HFFc6 (cell line): ENCODE measurements at places on chromosomes 2 and 18.
A peak's percentile ranks its signal among the peaks of the same experiment; 100 is the strongest.

GRCh38 chr2:179771791-179772190 lies 89.6 kb downstream of the ZNF385B start:
- no peak for DNase-seq

- no peak for DNase-seq
Observed at GRCh38 chr2:52139241-52139640, 1107.3 kb upstream of the NRXN1 start.

- no peak for DNase-seq
Observed at GRCh38 chr2:202750763-202751427, 116.1 kb downstream of the FAM117B start.

GRCh38 chr18:13579874-13580273 lies 146.5 kb downstream of the FAM210A start:
- no peak for DNase-seq

- DNase-seq = no peak
Observed at GRCh38 chr2:174664084-174664759, 66.6 kb upstream of the WIPF1 start.

DNA sequence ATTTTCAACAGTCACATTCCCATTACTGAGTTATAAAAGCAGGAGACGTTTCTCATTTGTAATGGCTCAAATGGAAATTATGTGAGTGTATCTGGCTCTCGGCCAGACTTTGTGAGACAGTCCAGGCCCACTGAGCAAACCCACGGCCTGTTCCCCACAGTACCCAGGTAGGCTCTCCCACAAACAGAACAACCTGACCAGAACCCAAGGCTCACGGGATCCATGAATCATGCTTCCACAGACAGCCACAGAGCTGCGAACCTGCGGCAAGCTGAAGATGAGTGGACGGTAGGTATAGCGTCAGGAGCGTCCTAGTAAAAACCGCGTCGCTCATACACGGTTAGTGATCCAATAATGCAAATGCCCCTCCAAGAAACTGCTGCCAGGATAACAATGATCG lies 34.2 kb downstream of the NDUFA10 start:
- DNase-seq = no peak

- DNase-seq = peak; percentile 93
Observed at GRCh38 chr2:235170536-235171521, 219.0 kb downstream of the SH3BP4 start.

DNA sequence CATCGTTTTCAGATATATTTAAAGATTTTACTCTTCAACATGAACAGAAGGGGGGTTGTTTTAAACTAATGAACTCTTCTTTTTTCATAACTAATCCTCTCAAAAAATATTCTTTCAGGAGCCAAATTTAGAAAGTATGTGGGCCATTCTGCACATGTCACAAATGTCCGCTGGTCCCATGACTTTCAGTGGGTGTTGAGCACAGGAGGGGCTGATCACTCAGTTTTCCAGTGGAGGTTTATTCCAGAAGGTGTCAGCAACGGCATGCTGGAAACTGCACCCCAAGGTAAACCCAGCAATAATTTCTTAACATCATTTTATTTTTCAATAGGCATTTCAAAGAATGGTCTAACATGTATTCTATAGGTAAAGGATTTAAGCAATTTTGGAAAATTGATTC lies 136.0 kb downstream of the EML6 start:
- no peak for DNase-seq

GRCh38 chr2:43387092-43388062 lies 161.0 kb upstream of the ZFP36L2 start:
- peak; percentile 32 for DNase-seq

GRCh38 chr2:201255408-201256033 lies 4.8 kb upstream of the CASP8 start:
- DNase-seq = no peak

DNA sequence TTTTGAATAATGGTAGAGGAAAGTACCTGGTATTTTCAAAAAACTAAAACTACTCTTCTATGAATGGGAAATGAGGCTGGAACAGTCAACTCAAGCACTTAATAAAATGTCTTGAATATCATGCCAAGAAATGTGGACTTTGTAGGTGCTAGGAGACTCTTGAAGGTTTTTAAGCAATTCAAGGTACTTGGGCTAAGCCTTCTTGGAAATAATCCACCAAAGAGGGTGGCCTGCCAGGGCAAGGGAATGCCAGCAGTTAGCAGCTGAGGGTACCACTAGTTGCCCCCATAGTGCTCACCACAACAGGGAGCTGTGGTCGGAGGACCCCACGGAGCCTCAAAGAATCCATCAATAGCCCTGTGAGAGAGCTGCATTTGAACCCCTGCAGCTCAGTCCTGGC lies 14.6 kb upstream of the ACYP2 start:
- DNase-seq = no peak

DNA sequence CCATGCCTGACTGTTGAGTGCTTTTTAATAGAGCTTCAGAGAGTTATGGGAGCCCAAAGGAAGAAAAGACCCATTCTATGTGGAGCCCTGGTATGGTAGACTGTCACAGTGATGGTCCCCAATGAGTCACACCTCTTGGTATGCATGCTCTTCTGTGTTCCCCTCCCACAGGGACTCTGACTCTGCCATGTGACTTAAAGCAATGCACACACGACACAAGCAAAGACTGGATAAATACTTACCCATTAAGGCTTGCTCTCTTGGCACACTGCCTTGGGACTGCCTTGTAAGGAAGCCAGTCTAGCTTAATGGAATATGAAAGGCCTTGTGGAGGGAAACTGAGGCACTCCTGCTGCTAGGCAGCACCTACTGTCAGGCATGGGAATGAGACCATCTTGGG lies 16.7 kb upstream of the DTNB start:
- DNase-seq = peak; percentile 37

DNA sequence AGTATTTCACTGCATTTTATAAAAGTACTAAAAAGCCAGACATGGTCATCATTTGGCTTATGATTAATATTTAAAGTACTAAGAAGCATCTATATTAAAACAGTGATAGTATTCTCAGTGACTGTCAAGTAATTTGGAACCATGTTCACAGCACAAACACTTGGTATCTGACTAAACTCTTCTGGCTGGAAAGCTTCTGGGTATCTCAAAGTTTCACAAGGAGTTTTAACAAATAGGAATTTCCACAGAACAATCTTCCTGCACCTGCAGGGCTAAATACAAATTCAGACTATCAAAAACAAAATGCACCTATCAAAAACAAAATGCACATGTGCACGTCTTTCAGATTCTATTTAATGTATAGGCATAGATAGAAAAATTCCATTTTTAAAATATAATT lies 158.8 kb downstream of the L3MBTL4 start:
- no peak for DNase-seq

GRCh38 chr2:160878618-160879017 lies 281.6 kb upstream of the TANK start:
- DNase-seq = no peak

DNA sequence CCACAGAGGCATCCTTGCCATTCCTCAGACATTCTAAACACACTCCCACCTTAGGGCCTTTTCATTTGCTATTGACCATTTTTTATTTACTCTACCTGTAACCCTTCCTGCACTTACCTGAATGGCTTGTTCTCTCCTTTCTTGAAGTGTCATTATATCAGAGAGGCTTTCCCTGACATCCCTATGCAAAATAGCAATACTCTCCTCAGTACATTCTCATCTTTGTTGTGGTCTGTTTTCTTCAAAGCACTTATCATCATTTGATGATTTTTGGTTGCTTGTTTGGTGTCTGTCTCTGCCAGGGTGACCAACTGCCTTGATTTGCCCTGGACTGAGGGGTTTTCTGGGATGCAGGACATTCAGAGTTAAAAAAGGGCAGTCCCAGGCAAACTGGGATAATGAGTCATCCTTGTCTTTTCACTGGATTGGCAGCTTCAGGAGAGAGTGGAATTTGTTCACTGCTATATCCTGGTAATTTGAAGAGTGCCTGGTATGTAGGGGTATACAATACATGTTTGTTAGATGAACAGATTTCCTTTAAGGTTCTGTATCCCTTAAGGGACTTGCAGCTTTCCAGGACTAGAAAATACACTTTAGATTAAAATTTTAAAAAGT lies 102.4 kb downstream of the BABAM2 start:
- DNase-seq = peak; percentile 38

DNA sequence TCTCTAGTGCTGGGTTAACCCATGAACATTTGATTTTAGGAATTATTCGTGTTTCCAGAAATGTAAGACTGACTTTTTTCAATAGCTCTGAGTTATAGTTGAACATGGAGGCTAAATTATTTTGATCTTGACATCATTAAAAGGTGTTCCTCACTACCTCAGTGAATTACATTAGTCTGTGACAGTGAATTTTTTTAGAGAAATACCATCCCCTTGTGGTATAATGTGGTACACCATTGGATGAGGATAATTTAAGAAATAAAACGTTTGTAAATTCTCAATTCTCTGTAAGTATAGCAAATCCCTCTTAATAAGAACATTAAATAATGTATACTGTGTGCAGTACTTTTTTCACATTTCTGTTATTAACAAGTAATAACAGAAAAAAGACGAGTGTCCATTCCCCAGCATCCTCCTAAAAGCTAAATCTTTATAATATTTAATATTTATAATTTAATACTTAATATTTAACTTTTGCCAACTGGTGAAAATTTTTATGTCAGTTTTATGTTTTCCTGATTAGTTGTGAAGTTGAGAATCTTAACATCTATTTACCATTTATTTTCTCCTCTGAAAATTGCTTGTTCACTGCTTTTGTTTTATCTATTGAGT lies 70.3 kb upstream of the CWC22 start:
- peak; percentile 22 for DNase-seq

DNA sequence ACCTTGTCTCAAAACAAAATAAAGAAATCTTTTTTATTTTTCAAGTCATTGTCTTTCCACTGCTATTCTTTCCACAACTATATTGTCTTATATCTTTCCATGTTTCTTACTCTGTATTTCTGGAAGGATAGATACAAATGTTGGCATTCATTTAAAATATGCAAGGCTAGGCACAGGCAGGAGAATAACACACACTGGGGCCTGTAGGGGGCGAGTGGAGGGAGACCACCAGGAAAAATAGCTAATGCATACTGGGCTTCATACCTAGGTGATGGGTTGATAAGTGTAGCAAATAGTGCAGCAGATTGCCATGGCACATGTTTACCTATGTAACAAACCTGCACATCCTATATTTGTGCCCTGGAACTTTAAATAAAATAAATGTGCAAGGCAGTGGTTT lies 9.6 kb downstream of the MRPL30 start:
- no peak for DNase-seq

DNA sequence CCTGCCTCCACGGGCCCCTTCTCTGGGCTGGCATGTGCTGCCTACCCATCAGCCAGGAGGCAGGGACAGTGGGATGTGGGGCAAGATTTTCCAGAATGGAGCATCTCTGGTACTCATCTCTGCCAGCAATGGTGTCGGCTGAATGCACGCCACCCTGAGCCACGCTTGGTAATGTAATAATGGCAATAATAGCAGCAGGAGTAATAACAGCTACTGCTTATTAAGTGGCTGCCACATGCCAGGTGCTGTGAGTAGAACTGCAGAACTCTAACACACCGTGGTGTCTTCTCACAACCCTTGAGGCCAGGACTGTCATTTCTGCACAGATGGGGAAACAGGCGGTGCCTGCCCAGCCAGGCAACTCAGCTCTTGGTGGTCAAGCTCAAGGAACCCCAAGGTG lies 113.6 kb downstream of the CELF4 start:
- no peak for DNase-seq

GRCh38 chr2:121626777-121627524 lies 22.3 kb downstream of the CLASP1 start:
- no peak for DNase-seq

GRCh38 chr2:28980368-28981015 lies 606 bp upstream of the TOGARAM2 start:
- DNase-seq = no peak

GRCh38 chr2:164975891-164976290 lies 20.6 kb upstream of the SLC38A11 start:
- DNase-seq = no peak

- DNase-seq = no peak
Observed at GRCh38 chr2:111186121-111186715, 65.5 kb downstream of the BCL2L11 start.

GRCh38 chr2:20069756-20070155 lies 18.3 kb upstream of the LAPTM4A start:
- DNase-seq = no peak

- no peak for DNase-seq
Observed at GRCh38 chr2:32591669-32592463, 36.0 kb upstream of the TTC27 start.

- no peak for DNase-seq
Observed at GRCh38 chr2:120550282-120550681, 185.4 kb upstream of the GLI2 start.

GRCh38 chr2:236175548-236176150 lies 7.5 kb upstream of the GBX2 start:
- DNase-seq = no peak

DNA sequence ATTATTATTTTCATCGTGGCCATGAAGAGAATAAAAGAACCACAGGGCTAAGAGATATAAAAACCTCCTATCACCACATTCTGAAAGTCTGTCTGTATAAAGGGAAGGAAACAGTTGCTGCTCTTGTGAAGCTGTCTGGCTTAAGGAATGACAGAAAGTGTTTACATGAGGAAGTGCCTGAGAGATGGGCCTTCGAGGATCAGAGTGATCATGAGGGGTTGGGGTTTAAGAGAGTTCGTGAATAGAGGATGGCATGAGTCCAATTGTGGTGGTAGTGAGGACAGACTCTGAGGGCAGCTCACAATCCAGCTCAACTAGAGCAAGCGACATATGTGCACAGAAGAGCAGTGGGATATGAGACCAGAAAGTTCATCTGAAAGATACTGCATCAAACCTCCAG lies 65.8 kb upstream of the PIEZO2 start:
- no peak for DNase-seq

DNA sequence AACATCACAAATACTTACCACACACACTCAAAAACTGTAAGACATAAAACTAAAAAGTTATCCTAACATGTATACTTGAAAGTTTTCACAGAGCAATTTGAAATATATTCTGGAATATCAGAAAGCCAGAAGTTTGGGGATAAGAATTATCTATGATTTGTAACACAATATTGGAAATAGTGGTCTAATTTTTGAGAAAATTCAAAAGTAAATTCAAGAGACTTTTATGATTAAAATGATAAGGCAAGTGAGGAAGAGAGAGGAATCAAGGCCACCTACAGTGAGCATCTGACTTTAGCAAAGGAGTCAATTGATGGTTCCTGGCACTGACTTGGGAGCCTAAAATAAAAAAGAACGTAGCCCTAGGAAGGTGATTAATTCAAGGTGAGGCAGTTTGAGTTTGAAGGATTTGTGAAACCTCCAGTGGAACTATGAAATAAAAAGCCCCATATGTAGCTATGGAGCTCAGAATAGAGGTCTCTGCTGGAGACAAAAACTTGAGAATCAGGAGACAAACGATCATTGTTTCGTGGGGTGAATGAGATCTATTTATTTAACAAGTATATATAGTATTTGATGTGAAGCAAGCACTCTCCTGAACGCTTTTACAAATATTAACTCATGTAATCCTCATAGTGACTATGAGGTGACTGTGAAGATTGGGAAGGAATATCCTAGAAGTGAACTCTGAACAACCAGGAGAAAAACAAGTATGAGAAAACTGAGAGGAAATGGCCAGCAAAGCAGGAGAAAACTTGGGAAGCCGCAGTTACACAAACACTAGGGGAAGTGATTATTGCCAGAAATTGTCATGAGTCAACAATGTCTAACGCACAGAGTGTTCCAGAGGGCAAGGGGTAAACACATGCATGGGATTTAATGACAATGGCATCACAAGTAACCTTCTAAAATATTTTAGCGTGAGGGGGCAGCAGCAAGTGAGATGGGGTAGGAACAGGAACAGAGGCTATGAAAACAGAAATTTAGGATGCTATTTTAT lies 12.8 kb downstream of the TFPI start:
- DNase-seq = peak; percentile 72

GRCh38 chr2:60468382-60469085 lies 84.9 kb downstream of the BCL11A start:
- peak; percentile 37 for DNase-seq
